ENCODE measurements at places on chromosomes 2 and 18. TPM values are rescaled to one million over a fixed set of nuclear protein-coding genes. Genes with fewer than 3 reads are reported as not detected.

The LINC00305 gene
- polyA plus RNA-seq, result not detected

DNA sequence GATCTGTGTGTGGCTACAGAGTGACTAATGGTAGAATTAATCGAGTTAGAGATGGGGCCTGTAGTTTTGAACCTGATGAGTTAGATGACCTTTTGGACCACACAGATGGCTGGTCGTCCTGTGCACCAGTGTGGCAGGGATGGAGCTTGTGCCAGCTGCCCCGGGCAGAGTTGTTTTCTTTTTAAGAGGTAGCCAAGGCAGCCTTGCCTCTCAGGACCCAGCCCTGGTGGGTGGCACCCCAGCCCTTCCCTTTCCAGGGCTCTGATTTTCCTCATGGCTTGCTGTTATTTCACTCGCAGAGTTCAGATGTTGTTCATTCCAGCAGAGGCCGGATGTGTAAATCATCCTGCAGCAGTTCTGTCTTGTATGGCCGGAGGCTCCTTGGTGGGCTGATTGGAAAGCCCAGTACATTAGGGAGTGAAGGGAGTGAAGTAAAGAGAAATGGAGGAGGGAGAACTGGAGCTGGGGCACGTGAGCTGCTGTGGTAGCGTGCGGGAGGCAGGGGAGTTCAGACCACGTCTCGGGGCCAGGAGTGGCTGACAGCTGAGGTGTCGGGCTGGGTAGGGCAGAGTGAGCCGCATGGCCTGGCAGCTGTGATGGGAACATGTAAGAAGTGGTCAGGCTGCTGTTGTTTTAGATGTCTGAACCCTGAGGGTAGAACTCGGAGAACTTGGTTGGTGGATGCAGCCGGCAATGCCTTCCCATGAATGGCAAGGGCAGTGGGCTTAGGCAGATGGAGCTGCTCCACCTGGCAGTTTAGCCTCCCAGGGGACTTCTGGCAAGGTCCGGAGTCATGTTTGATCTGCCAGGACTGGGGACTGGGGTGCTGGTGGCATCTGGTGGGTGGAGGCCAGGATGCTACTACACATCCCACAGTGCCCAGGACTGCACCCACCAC is 28.8 kb downstream of the ASAP2 start:
- DNase-seq, result peak; percentile 82

- no peak for DNase-seq
Measured at GRCh38 chr18:64851726-64852125, 702.8 kb upstream of the LINC00305 start.

The ATP8B1 gene
- 42.7 TPM for polyA plus RNA-seq

- DNase-seq, result no peak
Measured at GRCh38 chr2:38450509-38450908, 73.4 kb upstream of the ATL2 start.

DNA sequence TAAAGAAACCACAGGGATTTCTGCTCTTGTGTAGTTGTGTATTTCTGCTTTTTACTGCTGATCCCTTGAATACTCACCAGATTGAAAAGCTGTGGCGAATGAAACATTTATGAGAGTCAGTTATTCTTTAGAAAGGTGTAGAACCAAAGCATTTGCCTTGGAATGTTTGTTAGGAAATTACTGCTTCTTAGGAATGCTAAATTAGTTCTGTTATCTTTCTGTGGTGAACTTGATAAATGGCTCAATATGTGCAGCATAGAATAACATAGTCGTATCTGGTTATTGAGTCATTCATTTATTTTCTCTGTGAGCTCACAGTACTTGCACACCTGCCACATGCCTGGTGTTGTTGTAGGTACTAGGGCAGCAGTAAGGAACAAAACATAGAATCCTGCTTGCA is 57.0 kb upstream of the FAM237A start:
- DNase-seq, result peak; percentile 53

- DNase-seq, result no peak
Measured at GRCh38 chr2:28869494-28870145, 489 bp downstream of the TRMT61B start.

- DNase-seq, result no peak
Measured at GRCh38 chr2:23700627-23701026, 226.3 kb downstream of the ATAD2B start.

The DAW1 gene
- polyA plus RNA-seq, result 1.2 TPM

The UGT1A6 gene
- not detected for polyA plus RNA-seq

GRCh38 chr18:4672162-4672561 is 217.1 kb upstream of the DLGAP1 start:
- DNase-seq, result no peak

GRCh38 chr2:110678457-110679336 is 834 bp upstream of the BUB1 start:
- peak; percentile 50 for DNase-seq

- no peak for DNase-seq
Measured at GRCh38 chr18:37482002-37482401, 83.6 kb downstream of the CELF4 start.

DNA sequence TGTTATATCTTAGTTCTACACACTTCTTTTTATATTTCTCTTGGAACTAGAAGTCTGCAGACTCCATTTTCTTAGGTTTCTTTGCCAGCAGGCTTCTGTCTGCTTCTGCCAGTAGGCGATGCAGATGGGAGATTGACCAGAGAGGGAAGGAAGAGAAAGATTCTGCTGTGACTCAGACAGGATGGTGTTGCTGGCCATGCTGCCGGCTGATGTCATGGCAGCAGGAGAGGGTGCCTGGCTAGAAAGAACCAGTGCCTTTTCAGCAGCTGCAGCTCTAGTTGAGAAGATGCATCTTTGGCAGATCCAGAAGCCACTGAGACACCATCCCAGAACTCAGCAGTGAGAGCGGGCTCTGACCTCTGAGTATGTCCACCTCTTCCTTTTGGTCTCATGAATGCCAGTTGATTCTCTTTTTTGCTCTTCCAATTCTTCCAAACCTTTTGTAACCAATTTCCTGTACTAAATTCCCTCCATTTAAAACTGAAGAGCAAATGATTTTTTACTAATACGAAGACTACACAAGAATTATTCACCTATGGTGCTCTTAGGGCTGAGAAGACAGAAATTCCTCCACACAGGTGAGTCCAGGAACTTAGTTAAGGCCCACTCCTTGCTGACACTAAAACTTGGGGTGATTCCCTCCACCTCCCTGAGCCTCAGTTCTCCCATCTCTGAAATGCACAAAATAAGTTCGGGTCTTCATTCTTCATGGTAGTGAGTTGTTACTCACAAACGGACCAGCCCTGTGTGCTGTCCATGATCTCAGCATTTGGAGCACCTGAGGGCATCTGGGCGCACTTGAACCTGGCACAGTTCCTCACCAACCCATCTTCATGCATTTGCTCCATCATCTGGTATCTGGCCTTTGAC is 200.7 kb downstream of the MYCN start:
- DNase-seq, result no peak

Data from endothelial cell of umbilical vein (primary cell).